Testis (tissue), 5 donors: ENCODE measurements at places on chromosomes 13 and 19.

GRCh38 chr13:69199664-69200063 lies 908.0 kb upstream of the ATXN8OS start:
- no peak for DNase-seq

DNA sequence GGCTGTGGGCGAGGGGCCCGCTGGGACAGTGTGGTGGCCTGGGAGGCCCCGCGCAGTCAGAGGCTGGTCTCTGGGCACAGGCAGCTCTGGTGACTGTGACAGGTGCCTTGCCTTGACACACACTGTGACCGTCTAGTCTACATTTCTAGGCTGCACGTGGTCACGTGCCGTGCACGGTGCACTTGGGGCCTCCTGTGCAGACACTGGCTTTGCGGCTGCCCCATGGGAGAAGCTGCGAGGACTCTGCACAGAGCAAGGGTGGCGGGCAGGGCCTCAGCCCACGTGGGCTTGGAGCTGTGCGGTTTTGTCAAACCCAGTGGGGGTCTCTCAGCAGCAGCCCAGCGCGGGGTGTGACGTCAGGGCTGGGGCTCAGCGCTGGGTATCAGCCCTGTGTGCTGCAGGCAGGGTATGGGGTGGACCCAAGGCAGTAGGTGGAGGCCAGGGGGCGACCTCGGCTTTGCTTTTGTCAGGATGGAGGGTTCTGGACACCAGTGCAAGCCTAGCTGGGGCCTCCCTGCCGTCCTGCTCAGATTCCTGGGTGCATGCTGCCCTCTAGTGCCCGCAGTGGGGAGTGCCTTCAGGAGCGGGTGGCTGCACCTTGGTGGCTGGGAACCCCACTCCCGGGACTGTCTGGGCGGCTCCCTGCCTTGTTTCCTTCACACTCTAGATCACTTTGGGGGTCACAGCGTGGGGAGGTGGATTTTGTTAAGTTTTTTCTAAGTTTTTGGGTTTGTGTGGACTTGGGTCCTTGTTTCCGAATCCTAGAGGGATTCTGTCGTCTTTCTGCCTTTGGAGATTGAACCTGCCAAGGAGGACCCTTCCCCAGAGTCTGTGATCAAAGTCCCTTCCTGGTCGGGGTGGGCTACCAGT lies 62.6 kb downstream of the KDM4B start:
- peak; percentile 89 for DNase-seq

GRCh38 chr13:46176756-46177155 lies 5.2 kb downstream of the LCP1 start:
- DNase-seq: no peak

GRCh38 chr13:113750554-113751399 lies 8.2 kb upstream of the TMEM255B start:
- no peak for DNase-seq

GRCh38 chr19:36258028-36258875 lies 43.3 kb downstream of the ZNF146 start:
- no peak for DNase-seq

DNA sequence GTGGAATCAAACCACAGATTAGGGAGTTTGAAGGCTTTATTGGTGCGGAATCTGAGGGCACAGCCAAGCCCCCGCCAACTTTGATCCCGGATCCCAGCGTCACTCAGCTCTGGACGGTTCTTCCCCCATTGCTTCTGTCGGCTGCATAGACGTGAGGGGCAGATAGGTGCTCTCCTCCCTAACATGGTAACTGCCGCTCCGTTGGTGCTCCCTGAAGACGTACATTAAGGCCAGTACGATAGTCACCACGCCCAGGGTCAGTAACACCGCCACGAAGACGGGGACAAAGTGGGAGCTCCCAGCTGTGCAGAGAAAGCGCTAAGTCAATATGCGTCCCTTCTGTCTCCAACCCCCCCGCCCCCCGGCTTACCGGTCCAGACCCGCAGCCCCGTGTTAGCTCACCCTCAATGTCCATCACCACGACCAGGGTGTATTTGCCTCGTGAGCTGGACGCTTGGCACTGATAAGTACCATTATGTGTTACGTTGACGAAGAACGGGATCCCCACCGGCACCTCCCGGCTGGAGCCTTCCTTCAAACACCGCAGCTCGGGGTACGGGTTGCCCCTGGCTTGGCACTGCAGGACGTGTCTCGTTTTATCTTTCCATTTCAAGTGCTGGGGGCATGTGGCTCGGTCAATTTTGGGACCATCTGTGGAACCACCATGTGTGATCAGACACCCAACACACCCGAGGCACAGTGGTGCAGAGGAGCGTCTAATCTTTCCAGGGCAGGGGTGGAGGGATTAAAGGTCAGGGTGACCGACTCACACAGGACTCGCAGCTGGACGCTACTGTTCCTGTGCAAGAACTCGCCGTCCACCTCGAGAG lies 644 bp upstream of the RAVER1 start:
- DNase-seq: peak; percentile 20

DNA sequence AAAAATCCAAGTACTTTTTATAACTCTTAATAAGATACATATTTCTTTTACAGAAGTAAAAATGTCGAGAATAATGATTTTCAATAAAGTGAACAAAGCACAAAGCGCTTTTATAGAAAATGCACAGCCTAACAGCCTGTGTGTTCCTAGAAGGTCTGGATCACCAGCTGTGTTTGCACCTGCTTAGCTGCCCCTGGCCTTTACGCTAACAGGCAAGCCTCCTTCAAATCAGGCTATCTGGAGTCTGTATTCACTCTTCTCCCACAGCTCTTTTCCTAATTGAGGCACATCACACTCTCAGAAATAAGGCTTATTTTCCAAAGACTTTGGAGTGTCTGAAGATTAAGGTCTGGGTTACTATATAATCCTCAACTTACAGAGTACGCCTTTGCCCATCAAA lies 183.1 kb downstream of the LHFPL6 start:
- no peak for DNase-seq

- DNase-seq: peak; percentile 90
These were observed 17.7 kb downstream of the MAG start for GRCh38 chr19:35309481-35310279.

GRCh38 chr19:5934774-5935472 lies 20.9 kb downstream of the CAPS start:
- no peak for DNase-seq

DNA sequence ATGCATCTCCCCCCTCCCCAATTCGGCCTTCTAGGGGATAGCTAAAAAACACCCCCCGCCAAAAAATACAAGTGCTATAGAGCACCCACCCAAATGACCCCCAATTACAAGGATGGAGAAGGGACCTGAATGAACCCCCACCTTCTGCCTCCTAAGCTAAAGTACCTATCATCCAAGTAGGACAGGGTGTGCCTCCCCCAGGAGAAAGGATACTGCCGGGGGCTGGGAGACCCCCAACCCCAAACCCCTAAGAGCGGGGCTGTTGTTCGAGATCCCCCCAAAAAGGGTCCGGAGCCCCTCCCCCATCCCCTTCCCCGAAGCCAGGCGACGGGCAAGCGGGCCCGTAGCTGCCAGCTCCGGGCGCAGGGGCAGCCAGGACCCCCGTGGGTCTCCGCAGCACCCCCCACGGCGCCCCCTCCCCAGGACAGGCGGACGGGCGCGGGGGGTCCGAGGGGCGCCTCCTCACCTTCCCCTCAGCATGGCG lies 1.9 kb downstream of the ZC3H4 start:
- no peak for DNase-seq
